ENCODE measurements at places on chromosomes 6 and 20. TPM values are rescaled to one million over a fixed set of nuclear protein-coding genes. Genes with fewer than 3 reads are reported as not detected.

DNA sequence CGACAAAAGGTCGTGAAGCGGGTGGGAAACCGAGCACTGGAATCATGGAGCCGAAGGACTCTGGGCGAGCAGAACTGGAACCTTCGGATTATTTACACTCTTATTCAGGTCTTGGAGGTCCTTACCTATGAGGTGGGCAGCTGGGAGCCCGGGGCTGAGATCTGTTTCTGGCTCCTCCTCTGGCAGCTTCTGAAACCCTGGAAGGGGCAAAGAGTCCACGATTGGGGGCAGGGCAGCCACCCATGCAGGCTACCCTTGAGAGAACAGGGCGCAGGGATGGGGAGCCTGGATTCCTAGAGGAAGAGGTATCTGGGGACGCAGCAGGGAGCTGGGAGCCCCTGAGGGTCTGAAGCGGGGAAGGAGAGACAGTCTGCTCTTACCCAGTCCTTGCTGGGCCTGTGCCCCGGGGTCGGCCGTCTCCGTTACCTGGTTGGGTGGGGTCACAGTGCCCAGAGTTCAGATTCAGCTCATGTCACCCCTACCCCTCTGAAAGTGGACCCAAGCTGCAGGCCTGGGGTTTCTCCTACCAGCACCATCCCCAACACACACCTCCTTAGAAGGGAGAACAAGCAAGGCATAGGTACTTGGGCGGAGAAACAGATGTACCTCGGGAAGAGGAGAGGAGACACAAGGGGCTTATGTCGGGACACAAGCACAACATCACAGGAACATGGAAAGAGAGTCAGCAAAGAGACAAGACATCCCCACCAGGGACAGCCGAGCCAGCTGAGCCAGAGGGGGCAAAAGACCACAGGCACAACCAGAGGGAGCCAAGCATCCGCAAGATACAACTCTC, 592 bp downstream of the LTB start:
- DNase-seq = no peak

DNA sequence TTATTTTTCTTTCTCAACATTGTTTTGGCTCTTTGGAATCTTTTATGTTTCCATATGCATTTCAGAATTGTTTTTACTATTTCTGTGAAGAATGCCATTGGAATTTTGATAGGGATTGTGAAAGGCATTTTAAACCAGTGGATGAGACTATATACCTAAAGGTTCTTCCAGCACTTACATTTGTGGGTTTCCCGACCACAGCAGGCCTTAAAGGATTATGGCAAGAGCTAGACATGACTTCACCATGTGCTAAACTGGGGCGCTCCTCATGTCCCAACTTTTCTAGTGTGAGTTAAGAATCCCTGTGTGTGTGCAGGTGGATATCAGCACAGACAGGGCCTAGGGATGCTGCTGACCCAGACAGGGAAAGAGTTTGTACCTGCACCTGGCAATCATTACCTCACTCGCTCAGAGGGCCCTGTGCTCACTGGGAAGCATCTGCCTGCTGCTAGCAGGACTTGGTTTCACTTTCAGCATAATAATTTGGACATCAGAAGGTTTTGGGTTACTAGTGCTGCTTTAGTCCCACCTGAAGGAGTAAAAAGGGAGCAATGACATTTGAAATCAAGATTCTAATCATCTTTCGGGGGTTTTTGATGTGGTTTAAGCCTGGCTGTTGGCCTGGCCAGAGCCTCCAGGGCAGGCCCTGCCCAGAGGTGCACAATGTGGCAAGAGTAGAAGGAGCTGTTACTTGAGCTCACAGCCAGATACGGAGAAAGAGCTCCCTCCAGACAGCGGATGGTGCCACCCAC, 137.1 kb downstream of the CDC5L start:
- no peak for DNase-seq

DNA sequence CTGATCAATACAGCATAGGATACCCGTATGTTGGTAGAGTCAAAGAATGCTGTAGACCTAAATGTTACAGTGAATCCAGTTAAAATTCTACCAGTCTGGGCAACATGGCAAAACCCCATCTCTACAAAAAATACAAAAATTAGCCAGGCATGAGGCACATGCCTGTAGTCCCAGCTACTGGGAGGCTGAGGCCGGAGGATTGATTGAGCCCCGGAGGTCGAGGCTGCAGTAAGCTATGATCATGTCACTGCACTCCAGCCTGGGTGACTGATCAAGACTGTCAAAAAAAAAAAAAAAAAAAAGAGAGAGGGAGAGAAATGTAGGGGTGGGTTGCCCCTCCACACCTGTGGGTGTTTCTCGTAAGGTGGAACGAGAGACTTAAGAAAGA, 167.5 kb downstream of the SLC16A10 start:
- no peak for DNase-seq

GRCh38 chr20:53352727-53353440, 240.8 kb downstream of the ZNF217 start:
- DNase-seq = no peak

The LAMA2 gene
- 119 TPM for total RNA-seq

- no peak for DNase-seq
Measured at GRCh38 chr6:135159531-135159930, 21.6 kb upstream of the MYB start.

DNA sequence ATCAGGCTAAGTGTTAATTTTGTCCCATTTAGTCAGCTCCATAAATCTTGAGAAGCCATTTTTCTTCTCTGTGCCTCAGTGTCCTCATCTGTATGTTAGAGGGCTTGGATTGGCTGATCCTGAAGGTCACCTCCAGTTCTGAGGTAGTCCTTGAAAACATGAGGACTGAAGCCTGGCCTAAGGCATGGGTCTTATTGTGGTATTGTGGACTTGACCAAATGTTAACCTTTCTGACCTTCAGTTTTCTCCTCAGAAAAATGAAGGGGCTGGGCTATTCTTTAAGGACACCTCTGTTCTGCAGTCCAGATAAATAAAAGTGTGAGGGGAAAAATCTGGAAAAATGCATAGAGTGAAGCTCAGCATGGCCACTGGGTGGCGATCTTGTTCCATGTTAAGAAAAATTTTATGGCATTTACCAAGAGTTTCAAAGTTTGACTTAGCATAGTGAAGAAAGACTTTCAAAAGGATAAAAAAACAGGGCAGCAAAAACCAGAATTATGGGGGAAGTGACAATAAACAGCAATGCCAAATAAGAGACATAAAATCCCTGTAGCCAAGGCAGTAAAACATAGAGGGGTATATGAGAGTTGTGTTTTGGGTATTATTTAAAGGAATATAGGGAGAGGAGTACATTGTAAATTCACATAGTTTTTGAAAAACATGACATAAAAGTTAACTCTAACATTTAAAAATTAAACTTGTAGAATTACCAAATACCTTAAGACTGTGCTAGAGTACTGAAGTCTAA, 13.2 kb upstream of the TFB1M start:
- peak; percentile 68 for DNase-seq

The TXNDC5 gene
- total RNA-seq = 64.9 TPM

- no peak for DNase-seq
Measured at GRCh38 chr6:166476634-166477215, 94.0 kb upstream of the MPC1 start.

DNA sequence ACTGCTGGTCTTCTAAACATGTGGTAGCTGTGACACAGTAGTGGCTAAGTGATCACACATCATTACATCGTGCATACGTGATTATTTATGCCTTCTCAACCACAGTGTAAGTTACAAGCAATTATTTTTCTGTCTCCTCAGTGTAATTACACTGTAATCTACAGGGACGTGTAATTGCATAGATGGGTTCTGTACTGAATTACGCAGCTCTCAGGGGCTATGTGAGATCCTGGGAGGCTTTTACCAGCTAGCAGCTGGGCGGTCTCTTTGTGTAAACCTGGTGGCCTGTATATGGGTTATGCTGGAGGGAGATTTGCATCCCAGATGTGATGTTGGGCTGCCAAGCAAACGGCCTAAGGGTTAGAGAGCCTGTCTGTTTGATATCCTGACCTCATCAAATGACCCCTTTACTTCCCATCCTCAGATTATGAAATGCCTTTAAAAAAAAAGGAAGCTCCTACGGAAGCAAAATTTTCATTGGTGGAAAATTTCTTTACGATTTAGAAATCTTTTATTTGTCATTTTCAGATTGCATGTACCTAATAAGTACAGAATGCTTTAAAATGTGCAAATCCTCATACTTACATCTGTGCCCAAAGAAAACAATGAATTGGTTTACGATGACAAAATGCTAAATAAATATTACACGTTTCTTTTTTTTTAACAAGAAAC, 402.8 kb upstream of the JAG1 start:
- no peak for DNase-seq

- DNase-seq = no peak
Measured at GRCh38 chr6:168313431-168314011, 6.1 kb downstream of the DACT2 start.

DNA sequence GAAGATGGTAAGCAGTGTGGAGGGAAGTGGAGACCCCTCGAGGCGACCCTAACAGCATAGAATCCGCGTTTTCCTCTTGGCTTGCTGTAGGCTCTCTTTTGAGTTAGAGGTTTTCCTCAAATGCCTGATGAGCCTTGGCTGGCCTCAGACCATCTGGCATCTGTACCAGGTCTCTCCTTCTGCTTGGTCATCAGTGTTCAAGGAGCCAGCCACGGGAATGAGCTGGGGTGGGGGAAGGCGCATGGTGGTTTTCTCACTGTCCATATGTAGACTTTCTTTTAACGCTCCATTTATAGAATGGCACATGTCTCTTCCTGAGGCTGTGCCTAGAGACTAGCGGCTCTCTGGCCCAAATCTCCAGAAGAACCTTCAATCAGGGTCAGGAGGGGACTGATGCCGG, 8.1 kb upstream of the GUCA1A start:
- no peak for DNase-seq

- DNase-seq = no peak
Measured at GRCh38 chr20:7912551-7912950, 27.7 kb downstream of the HAO1 start.

The NECAB3 gene
- total RNA-seq = 44.6 TPM

- no peak for DNase-seq
Measured at GRCh38 chr6:130152908-130153510, 69.7 kb downstream of the SAMD3 start.

DNA sequence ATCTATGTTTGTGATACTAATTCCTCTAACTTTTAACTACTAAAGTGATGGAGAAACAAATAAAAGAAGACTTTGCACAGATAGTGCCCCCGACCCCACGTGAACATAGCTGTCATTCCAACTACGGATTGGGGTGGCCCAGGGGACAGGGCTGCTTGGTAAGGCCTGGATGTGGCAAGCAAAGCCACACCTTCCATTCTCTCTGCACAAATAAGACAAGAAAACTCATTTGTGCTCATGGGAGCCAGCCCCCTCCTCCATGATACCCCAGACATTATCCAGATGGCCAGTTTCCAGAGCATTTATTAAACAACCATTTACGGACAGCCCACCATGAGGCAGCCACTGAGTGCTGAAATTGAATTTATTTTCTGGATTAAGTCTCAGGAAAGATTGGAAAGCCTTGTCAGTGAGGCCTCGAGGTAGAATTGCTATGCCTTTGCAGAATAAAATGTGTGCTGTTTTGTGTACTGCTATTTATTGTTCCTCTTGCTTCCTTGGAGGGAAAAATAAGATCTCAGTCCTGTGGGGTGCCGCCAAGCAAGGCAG, 151.2 kb downstream of the UNC5CL start:
- DNase-seq = no peak

The IP6K3 gene
- 10.3 TPM for total RNA-seq

GRCh38 chr6:31690231-31691077, 9.6 kb upstream of the LY6G5C start:
- DNase-seq = no peak

The LINC00237 gene
- not detected for total RNA-seq

- DNase-seq = no peak
Measured at GRCh38 chr20:31819083-31819784, at the start of gene MYLK2. TSS of gene MYLK2 (plus strand) at chr20:31819356. CDS start at chr20:31819581, 225 bp downstream.

- no peak for DNase-seq
Measured at GRCh38 chr6:70685494-70686180, 18.0 kb downstream of the SMAP1 start.

The SEC23B gene
- 13.2 TPM for total RNA-seq

Data from sigmoid colon (tissue), 7 donors.